ENCODE measurements at places on chromosomes 16 and 17.

- DNase-seq: no peak
These were observed 302.4 kb downstream of the SOX9 start for GRCh38 chr17:72423286-72423589.

GRCh38 chr17:74923538-74924249 lies 379 bp upstream of the OTOP2 start:
- DNase-seq: no peak

GRCh38 chr17:81176666-81177065 lies 10.6 kb upstream of the AATK start:
- no peak for DNase-seq

DNA sequence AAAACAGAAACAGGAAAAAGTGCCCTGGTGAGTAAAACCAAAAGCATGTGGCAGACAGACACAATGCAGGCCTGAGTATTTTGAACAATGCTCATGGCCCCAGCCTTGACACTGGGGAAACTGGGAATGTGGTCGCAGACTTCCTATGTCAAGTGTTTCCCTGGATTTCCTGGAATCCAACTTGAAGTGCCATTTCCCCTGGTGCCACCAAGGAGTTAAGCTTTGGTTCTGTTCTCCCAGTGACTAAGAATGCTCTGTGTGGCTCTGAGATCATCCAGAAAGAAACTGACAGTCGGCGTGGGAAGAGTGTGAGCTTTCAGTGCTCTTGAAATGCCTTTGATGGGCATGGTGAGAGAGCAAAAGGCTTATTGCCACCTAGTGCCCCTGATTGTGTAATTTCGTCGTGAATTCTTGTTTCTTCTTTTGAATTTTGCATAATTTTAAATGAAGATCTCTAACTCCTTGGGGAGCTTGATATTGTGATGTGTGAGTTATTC lies 96.0 kb downstream of the YPEL2 start:
- no peak for DNase-seq

GRCh38 chr17:60091109-60091508 lies 12.4 kb upstream of the HEATR6 start:
- DNase-seq: no peak

- DNase-seq: no peak
These were observed 15.0 kb downstream of the CA5A start for GRCh38 chr16:87921236-87921773.

DNA sequence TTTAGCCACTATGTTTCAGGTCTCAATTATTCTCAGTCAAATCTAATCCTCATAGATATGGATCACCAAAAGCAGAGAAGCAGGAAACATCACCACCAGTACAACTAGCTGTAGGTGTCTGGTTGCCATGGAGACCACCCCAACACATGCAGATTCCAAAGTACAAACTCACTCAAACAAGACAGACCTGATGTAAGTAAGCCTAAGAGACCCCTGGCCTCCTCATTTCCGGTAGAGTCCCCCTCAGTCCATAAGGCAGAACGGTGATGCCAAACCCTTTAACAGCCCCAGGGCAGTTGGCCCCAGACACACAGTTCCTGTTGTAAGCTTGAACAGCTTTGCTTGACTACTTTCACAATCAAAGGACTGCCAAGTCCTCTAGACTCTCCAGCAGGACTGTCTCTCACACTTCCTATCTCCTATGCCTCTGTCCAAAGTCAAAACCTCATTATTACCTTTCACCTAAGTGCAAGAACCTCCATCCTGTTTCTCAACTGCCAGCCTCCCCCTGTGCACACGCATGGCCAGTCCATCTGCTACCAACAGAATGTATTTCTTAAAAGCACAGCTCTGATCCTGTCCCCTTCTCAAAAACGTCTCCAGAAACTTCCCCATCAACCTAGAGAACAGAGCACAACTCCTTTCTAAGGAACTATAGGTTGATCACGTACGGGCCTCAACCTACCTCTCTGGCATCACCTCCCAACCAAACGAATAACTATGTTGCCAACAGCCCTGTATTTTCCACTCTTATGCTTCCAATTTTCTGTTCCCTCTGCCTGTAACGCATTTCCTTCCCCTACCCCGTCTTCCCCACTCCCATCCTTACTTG lies 23.9 kb downstream of the SLC39A11 start:
- DNase-seq: no peak

DNA sequence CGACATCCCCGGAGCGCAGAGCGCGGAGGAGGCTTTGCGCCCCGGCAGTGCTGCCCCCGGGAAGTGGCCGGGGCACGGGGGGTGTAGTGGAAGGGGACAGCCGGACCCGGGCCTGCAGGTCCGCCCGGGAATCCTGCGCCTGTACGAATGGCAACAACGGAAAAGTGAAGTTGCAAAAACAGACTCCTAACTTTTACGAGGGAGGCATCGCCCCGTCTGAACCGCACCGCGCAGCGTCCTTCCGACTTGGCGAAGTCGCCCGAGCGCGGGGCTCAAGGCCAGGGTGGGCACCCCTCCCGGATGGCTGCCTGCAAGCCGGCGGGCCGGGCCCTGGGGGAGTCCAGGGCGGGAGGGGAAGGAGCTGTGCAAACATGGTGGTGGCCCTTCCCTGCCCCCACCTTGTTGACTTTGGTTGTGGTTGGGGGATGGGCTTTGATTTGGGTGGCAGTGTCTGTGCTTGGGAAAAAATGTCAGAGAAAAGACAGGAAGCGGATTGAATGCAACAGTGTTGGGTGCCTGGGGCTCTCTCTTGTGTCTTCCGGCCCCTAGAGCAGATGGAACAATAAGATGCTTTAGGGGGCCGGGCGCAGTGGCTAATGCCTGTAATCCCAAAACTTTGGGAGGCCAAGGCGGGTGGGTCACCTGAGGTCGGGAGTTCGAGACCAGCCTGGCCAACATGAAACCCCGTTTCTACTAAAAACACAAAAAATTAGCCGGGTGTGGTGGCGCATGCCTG lies 675 bp downstream of the RNF213 start:
- peak; percentile 86 for DNase-seq

DNA sequence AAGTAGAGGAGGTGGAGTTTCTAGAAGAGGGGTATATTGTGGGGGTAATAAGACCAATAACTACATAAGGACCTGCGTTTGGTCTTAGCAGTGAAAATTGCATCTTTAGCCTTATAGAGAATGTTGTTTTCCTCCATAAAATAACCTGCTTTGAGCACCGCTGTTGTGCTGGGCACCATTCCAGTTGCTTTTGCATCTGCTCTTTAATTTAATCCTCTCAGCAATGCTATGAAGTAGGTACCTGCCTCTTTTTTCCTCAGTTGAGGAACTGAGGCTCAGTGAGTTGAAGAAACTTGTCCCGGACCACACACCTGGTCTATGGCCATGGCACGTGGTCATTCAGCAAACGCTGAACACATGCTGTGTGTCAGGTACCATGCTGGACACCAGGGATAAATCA lies 238.1 kb downstream of the MSI2 start:
- no peak for DNase-seq

Data from H1 (cell line).